ENCODE measurements at places on chromosomes 6 and 20.

DNA sequence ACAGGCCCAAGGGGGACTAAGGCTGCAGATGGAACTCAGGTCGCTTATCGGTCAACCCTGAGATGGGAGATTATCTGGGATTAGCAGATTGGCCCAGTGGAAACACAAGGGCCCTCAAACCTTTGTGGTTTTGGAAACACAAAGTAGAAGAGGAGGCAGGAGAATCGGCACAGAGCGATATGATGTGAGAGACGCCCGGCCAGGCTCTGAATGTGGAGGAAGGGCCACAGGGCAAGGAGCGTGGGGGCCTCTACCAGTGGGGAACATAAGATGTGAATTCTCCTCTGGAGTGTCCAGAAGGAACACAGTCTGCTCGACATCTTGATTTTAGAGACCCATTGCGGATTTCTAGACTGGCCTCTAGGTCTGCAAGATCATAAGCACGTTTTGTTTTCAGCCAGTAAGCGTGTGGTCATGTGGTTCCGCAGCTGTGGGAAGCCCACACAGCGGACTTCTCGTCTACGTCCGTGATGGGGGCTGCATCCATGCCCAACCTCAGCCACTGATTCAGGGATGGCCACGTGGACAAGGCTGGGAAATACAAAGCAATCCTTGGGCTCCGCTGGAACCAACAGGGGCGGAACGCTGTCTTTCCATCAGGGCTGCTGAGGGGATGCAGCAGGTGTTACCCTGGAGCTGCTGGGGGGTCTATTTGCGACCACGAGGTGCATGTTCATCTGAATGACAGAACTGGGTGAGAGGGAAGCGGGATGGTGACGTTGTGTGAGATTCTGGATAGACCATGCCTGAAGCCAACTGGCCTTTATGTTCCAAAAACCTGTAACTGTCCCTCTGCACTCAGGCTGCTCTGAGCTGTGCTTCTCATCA lies 127.6 kb upstream of the PMEPA1 start:
- no peak for DNase-seq

- DNase-seq: no peak
These were observed 269.3 kb downstream of the ARHGAP18 start for GRCh38 chr6:129440691-129441090.

- DNase-seq: no peak
These were observed 117.9 kb downstream of the ISM1 start for GRCh38 chr20:13338999-13339411.

GRCh38 chr6:145042559-145042958 lies 692.8 kb downstream of the EPM2A start:
- DNase-seq: no peak

DNA sequence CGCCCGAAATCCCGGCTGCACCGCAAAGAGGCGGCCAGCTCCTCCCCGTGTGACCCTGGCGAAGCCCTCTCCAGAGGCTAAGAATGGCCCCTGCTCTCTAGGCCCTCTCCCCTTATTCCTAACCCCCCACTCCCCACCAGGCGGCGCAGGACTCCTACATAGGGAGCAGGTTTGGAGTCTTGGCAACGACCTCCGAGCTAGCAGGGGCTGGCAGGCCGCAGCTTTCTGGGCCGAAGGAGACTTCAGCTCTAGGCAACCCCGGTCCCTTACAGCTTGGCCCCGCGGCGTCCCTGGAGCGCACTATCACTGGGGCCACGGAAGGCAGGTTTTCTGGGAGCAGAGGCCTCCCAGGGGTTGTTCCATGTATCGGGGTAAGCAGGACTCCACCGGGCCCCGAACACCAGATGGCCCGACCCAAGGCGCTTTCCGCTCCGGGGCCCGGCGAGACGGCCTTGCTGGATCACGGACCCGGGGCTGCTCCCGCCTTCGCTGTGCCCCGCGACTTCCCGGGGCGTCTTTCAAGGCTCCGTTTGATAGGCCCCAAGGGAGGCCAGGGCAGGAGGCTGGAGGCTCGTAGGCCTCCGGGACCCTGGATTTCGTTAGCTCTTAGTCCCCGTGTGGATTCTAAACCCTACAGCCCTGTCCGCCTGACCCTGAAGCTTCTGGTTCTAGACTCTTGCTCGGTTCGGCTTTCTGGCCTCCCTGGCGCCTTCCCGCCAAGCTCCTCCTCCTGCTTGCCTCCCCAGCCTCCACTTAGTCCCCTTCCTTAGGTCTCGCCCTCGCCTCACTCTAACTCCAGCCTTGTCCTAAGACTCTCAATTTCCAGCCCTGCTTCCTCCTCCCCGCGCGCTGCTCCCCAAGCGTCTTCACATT lies 1.9 kb downstream of the SLC32A1 start:
- DNase-seq: peak; percentile 24

GRCh38 chr6:95830859-95831557 lies 184.8 kb upstream of the FUT9 start:
- DNase-seq: no peak

GRCh38 chr6:41531591-41532582 lies 14.3 kb upstream of the FOXP4 start:
- peak; percentile 51 for DNase-seq
